ENCODE measurements at places on chromosomes 13 and 19. TPM values are rescaled to one million over a fixed set of nuclear protein-coding genes. Genes with fewer than 3 reads are reported as not detected.

GRCh38 chr19:51712461-51713081 lies 11.2 kb downstream of the HAS1 start:
- H3K27ac ChIP-seq = no peak overlapping the region
- no peaks in the 10 kb centered on the region for H3K36me3 ChIP-seq
- no peaks in the 10 kb centered on the region for H3K4me1 ChIP-seq
- H3K4me3 ChIP-seq = no peak overlapping the region
- peaks cover 25% of the 10 kb centered on the region for H3K27me3 ChIP-seq
- peak; percentile 68 for DNase-seq

DNA sequence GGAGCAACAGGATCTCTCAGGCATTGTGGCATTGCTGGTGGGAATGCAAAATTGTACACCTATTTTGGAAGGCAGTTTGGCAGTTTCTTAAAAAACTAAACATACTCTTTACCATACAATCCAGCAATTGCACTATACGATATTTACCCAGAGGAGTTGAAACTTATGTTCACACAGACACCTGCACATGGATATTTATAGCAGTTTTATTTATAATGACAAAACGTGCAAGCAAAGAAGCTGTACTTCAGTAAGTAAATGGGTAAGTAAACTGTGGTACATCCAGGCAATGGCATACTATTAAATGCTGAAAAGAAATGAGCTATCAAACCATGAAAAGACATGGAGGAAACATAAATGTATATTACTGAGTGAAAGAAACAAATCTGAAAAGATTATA lies 71.6 kb upstream of the UBAC2 start:
- peaks cover 10% of the 10 kb centered on the region for H3K4me1 ChIP-seq
- DNase-seq = no peak

DNA sequence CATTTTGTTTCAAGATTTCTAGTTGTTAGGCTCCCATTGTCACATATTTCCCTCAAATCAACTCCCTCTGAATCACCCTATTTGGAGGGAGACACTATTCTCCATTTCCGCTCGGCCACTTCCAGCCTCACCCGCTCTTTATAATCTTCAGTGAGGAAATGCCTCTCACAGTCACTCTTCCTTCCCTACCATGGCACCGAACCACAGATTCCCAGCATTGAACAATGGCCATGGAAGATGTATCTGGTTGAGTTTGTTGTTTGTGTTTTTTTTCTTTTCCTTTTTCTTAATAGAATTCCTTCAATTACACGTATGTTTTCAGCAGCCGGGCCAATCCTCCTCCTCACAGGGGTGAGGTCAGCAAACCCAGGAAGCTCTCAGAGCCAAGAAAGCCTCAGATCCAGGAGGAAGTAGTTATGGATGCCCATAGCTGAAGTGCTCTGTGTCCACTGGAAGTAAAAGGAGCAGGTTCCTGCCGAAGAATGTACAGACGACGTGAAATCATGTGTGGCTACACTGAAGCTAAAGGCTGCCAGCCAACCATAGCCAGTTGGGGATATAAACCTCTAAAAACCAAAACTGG lies 472.1 kb downstream of the FOXO1 start:
- H3K36me3 ChIP-seq = no peaks in the 10 kb centered on the region
- no peaks in the 10 kb centered on the region for H3K4me1 ChIP-seq
- H3K4me3 ChIP-seq = no peak overlapping the region
- DNase-seq = no peak

FUT6 gene
- total RNA-seq = not detected

- H3K4me1 ChIP-seq = no peaks in the 10 kb centered on the region
- no peak overlapping the region for H3K27ac ChIP-seq
- no peak overlapping the region for H3K4me3 ChIP-seq
- H3K27me3 ChIP-seq = peaks cover 14% of the 10 kb centered on the region
- DNase-seq = no peak
- H3K36me3 ChIP-seq = no peaks in the 10 kb centered on the region
Observed at GRCh38 chr13:112695121-112695520, 5.3 kb downstream of the ATP11A start.

DNA sequence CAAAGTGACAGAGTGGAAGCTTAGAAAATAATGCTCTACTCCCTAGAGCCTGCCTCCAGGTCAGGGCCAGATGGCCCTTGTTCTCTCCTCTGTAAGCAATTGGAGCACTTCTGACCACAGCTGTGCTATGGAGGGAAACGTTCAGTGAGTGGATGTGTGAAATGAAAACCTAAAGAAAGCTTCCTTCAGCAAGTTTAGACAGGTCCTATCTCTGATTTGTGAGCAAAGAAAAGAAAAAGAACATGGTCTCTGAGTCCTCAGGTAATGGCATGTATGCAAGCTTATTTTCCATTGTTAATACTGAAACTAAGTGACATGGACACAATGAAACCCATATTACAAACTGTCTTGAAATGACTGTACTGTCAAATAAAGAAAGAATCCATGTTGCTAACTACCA lies 1486.8 kb downstream of the EFNB2 start:
- no peaks in the 10 kb centered on the region for H3K36me3 ChIP-seq
- no peak overlapping the region for H3K27ac ChIP-seq
- H3K27me3 ChIP-seq = no peaks in the 10 kb centered on the region
- DNase-seq = no peak
- no peak overlapping the region for H3K4me3 ChIP-seq
- H3K4me1 ChIP-seq = no peaks in the 10 kb centered on the region

GTPBP3 gene
- total RNA-seq = 53.2 TPM

DNA sequence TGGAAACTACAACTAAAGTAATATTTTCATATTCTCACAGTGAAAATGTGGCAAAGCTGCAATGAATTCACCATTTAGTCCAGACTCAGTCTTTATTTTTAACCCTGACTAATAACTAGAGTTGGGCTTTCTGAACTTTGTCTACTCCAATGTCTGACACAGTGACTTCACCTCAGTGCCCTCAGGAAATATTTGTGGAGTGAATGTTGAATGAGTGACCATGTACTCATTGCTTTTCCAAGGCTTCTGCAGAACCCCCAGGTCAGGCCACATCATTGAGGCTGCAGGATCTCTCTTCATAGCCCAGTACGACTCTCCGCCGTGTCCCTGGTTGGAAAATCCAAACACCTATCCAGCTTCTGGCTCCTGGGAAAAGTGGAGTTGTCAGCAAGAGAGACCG lies 1.8 kb downstream of the ZNF175 start:
- H3K27ac ChIP-seq = no peak overlapping the region
- H3K27me3 ChIP-seq = peaks cover 17% of the 10 kb centered on the region
- H3K4me1 ChIP-seq = peaks cover 3% of the 10 kb centered on the region
- no peak for DNase-seq
- no peak overlapping the region for H3K4me3 ChIP-seq

TNFSF11 gene
- not detected for total RNA-seq

LHFPL6 gene
- 72.1 TPM for total RNA-seq

DIAPH3 gene
- total RNA-seq = 62.3 TPM

DNA sequence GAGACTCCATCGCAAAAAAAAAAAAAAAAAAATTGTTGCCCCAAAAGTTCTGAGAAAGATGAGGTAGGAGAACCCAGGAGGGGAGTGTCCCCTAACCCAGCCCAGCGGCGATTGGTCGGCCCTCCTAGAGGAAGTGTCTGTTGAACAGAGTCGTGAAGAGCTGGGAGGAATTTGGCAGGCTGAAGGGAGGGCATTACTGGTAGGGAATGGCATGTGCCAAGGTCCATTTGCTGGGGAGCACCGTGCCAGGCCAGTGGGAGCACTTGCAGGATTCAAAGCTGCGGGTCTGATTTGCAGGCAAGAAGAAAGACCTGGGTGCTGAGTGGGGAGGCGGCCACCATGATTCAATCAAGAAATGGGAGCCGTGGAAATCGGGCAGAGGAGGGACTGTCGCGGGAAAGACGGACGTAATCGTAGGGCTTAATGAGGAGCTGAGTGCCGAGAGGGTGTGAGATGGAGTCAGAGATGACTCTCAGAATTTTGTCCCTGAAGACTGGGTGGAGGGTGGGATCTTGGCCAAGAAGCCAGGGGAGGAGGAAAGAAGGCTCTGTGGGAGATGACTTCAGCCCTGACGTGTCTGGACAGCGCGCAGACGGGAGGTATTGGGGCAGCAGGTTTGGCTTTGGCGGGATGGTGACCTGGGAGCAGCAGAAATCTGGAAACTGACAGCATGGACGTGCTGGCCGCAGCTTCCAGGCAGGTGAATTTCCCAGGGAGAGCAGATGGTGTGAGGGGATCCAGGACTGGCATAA lies 15.4 kb downstream of the CERS4 start:
- no peak overlapping the region for H3K4me3 ChIP-seq
- DNase-seq = no peak
- H3K4me1 ChIP-seq = no peaks in the 10 kb centered on the region
- H3K36me3 ChIP-seq = no peaks in the 10 kb centered on the region
- no peaks in the 10 kb centered on the region for H3K27me3 ChIP-seq

- H3K27me3 ChIP-seq = no peaks in the 10 kb centered on the region
- peaks cover 14% of the 10 kb centered on the region for H3K4me1 ChIP-seq
- peak overlapping the region; percentile 35 for H3K4me3 ChIP-seq
Observed at GRCh38 chr19:940591-941291, 14.9 kb downstream of the ARID3A start.

B3GNT3 gene
- total RNA-seq = not detected

SLC17A7 gene
- 1.7 TPM for total RNA-seq

COX7A1 gene
- total RNA-seq = not detected

GRCh38 chr13:26155568-26155967 lies 66.5 kb downstream of the RNF6 start:
- H3K27ac ChIP-seq = no peak overlapping the region
- no peak for DNase-seq
- peaks cover 12% of the 10 kb centered on the region for H3K27me3 ChIP-seq
- no peaks in the 10 kb centered on the region for H3K4me1 ChIP-seq

- H3K27ac ChIP-seq = no peak overlapping the region
- H3K4me3 ChIP-seq = no peak overlapping the region
- H3K36me3 ChIP-seq = no peaks in the 10 kb centered on the region
- DNase-seq = peak; percentile 44
Observed at GRCh38 chr19:48591021-48591420, 15.5 kb upstream of the SPACA4 start.

- no peak overlapping the region for H3K4me3 ChIP-seq
- peak; percentile 68 for DNase-seq
- no peaks in the 10 kb centered on the region for H3K27me3 ChIP-seq
- H3K36me3 ChIP-seq = no peaks in the 10 kb centered on the region
- no peak overlapping the region for H3K27ac ChIP-seq
Observed at GRCh38 chr19:46288896-46289588, 7.8 kb upstream of the HIF3A start.

GRCh38 chr19:51547397-51548212 lies 16.1 kb upstream of the SIGLEC6 start:
- H3K4me1 ChIP-seq = no peaks in the 10 kb centered on the region
- no peaks in the 10 kb centered on the region for H3K36me3 ChIP-seq
- H3K27ac ChIP-seq = no peak overlapping the region
- DNase-seq = no peak
- peaks cover 75% of the 10 kb centered on the region for H3K27me3 ChIP-seq
- H3K4me3 ChIP-seq = no peak overlapping the region

GRCh38 chr19:45526143-45526542 lies 18.9 kb downstream of the VASP start:
- peaks cover 7% of the 10 kb centered on the region for H3K4me1 ChIP-seq
- H3K36me3 ChIP-seq = peaks cover 27% of the 10 kb centered on the region
- H3K27me3 ChIP-seq = no peaks in the 10 kb centered on the region

DNA sequence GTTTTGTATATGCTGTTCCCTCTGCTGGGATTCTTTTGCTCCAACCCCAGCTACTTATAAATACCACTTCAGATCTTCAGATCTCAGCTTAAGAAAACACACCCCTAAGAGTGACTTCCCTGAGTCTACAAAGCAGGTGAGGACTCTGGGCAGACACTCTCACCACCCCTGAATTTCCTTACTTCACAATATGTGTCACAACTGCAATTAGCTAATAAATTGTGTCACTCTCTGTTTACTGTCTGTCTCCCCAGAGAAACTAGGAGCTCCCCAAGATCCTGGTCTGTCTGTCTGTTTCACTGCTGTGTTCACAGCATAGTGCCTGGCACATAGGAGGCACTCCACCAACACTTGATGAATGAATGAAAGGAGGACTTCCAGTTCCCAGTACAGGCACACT lies 14.4 kb downstream of the CEBPA start:
- H3K27me3 ChIP-seq = no peaks in the 10 kb centered on the region
- DNase-seq = no peak
- H3K4me1 ChIP-seq = peaks cover 8% of the 10 kb centered on the region
- no peaks in the 10 kb centered on the region for H3K36me3 ChIP-seq

FFAR1 gene
- total RNA-seq = not detected

KCNJ14 gene
- 6.5 TPM for total RNA-seq

NCAN gene
- not detected for total RNA-seq

- no peaks in the 10 kb centered on the region for H3K36me3 ChIP-seq
- DNase-seq = no peak
- H3K27ac ChIP-seq = no peak overlapping the region
- H3K4me1 ChIP-seq = no peaks in the 10 kb centered on the region
- H3K4me3 ChIP-seq = no peak overlapping the region
Observed at GRCh38 chr13:26459276-26460131, 98.0 kb upstream of the WASF3 start.

MEIOSIN gene
- total RNA-seq = not detected

DNA sequence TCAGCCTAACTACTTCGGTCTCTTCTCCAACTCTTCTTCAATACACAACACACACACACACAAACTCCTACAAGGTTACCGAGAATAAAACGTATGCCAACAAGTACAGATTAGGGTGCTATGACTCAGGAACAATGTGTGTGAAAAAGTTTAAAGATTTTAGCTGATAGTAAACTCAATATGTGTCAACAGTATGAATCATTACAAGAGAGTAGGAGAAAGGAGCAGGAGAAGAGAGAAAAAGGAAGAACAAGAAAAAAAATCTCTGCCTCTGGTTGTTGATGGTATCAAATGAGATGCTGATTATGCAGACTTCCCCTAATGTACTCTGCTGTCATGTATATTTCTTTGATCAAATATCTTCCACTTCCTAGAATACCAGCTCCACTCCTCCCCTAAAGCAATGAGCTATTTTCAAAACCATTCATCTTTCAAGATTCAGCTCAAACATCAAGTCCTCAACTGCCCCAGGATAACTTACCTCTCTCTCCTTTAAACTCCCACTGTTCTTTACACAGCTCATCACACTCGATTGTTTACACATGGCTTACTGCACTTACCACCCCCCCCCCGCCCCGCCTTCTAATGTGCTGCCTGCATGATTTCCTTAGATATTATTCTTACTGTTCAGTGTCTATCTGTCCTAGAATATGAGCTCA lies 95.6 kb downstream of the FAM216B start:
- no peak overlapping the region for H3K4me3 ChIP-seq
- DNase-seq = no peak
- no peaks in the 10 kb centered on the region for H3K4me1 ChIP-seq
- no peak overlapping the region for H3K27ac ChIP-seq
- H3K27me3 ChIP-seq = no peaks in the 10 kb centered on the region
- H3K36me3 ChIP-seq = no peaks in the 10 kb centered on the region

NRTN gene
- 3.9 TPM for total RNA-seq

DNA sequence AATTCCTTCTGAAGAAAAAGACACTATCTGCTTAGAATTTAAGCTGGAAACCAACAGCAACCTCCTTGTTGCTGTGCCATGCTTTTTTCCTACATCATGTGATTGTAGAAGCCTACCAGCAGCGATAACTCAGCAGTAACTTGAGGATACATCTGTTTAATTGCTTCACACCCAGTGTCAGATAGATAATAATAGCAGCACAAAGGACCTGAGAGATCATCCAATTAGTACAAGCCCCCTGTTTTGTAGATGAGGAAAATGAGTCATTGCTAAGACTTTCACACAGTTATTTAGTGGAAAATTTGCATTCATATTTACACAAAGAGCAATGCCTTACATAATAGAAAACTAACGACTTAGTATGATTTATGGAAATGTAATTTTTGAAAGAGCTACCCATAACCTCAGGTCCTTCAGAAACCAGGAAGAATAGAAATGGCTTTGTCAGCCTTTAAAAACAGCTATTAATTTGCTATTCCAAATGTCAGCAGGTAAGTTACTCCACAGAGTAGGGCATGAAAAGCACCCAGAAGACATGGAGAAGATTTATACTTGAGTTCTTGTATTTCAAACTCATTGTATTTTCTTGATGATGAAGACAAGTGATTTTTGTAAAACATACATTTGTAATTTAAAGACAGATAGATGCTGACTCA lies 93.7 kb upstream of the SGCG start:
- peaks cover 8% of the 10 kb centered on the region for H3K4me1 ChIP-seq
- peaks cover 2% of the 10 kb centered on the region for H3K27me3 ChIP-seq
- DNase-seq = peak; percentile 77

Data from A673 (cell line).